ENCODE measurements at places on chromosomes 3 and 15. TPM values are rescaled to one million over a fixed set of nuclear protein-coding genes. Genes with fewer than 3 reads are reported as not detected.

Gene MESP2
- 0.32 TPM for total RNA-seq

Gene CXCR6
- total RNA-seq = under 0.01 TPM

Gene MCF2L2
- total RNA-seq = 0.64 TPM

Gene SLC9C1
- total RNA-seq = not detected

Gene CAMK2N2
- under 0.01 TPM for total RNA-seq

Gene HCN4
- not detected for total RNA-seq

Gene NEK10
- 1.9 TPM for total RNA-seq

Gene FSIP1
- 2.6 TPM for total RNA-seq

Gene NUTM1
- total RNA-seq = not detected

Gene CHRNA5
- 0.64 TPM for total RNA-seq

Gene RETNLB
- total RNA-seq = not detected

Gene CCR4
- total RNA-seq = not detected

Gene KLHL40
- total RNA-seq = not detected

Gene SLC12A1
- total RNA-seq = not detected

Gene HYAL3
- 2.3 TPM for total RNA-seq

Gene FGD5
- under 0.01 TPM for total RNA-seq

Gene KLHL6
- not detected for total RNA-seq

Gene HTR3E
- not detected for total RNA-seq

Gene WDR49
- total RNA-seq = 0.32 TPM

Gene MYO5C
- total RNA-seq = not detected

Gene GCSAM
- not detected for total RNA-seq

Gene RTP1
- not detected for total RNA-seq

Gene ZPLD1
- total RNA-seq = 0.43 TPM

Gene HGD
- total RNA-seq = 0.43 TPM

Gene ARPC4
- 216 TPM for total RNA-seq
